ENCODE measurements at places on chromosomes 11 and 22.

GRCh38 chr11:126197277-126197939, 14.0 kb downstream of the RPUSD4 start:
- DNase-seq, result no peak

GRCh38 chr22:43168471-43169309, 17.3 kb downstream of the TSPO start:
- DNase-seq, result no peak

GRCh38 chr11:29261831-29262230, 755.0 kb downstream of the KCNA4 start:
- DNase-seq, result no peak

GRCh38 chr22:33018232-33018864, 39.8 kb downstream of the SYN3 start:
- peak; percentile 49 for DNase-seq

- DNase-seq, result no peak
Observed at GRCh38 chr11:126419801-126420697, 64.6 kb downstream of the ST3GAL4 start.

- DNase-seq, result no peak
Observed at GRCh38 chr11:18495703-18496102, 31.0 kb downstream of the TSG101 start.

DNA sequence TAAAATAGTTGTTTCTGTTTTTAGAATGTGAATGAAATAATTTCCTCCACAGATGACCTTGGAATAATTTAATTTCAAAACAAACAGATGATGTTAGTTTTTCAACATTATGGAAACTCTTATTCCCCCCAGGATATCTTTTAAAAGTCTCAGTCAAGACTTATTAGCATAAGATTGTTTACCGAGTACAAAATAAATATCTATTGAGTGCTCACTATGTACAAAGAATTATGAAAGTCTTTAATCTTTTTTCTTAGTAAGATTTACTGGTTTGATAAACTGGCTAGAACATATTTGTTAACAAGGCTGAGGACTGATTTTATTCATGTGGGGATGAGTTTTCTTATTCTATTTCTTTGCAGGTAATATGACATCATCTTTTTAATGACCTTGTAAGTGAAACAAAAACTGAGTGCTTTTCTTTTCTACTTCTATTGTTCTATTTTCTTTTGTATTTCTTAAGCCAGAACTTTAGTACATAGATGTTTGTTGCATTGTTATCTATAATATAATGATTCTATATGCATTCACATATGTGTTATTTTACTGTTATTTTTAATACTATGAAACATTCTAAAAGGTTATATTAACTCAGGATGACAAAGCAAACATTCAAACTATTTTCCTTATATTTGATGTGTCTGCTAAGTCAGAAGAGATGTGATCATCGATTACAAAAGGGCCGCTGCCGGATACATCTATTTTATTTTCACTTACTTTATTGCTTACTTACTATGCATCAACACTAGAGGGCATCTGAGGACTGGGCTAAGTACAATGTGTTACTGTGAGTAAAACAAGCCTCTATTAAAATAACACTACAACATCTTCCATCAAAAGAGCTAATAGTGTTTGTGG, 111.0 kb upstream of the ARHGAP42 start:
- no peak for DNase-seq

DNA sequence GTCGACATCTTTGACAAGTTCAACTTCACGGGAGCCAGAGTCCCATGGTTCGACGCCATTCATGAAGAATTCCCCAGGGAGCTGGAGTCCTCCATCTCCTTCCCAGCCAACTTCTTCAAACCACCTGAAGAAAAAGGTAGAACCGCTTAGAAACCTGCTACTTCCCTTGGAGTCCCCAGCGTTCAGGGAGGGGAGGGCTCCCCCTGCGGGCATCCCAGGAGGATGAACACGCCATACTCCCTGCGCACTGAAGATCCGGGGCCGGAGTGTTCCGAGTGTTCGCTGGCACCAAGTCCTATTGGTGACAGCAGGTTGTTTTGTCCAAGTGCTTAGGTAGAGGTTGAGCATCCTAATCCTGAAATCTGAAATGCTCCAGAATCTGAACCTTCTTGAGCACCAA, 51.7 kb upstream of the PRODH start:
- DNase-seq, result no peak

- peak; percentile 89 for DNase-seq
Observed at GRCh38 chr11:117985953-117986887, at the start of gene IL10RA. TSS of gene IL10RA (plus strand) at chr11:117986394. CDS start at chr11:117986468, 74 bp downstream.

- no peak for DNase-seq
Observed at GRCh38 chr11:65434057-65434666, 11.6 kb downstream of the NEAT1 start.

DNA sequence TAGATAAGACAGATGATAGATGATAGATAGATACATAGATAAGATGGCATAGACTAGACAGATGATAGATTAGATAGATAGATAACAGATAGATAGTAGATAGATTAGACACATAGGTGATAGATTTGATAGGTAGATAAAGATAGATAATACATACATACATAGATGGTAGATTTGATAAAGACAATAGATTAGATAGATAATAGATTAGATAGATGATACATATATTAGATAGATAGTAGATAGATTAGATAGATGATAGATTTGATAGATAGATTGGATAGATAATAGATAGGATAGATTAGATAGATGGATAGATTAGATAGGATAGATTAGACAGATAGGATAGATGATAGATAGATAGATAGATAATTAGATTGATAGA, 327.6 kb downstream of the BRD1 start:
- no peak for DNase-seq

DNA sequence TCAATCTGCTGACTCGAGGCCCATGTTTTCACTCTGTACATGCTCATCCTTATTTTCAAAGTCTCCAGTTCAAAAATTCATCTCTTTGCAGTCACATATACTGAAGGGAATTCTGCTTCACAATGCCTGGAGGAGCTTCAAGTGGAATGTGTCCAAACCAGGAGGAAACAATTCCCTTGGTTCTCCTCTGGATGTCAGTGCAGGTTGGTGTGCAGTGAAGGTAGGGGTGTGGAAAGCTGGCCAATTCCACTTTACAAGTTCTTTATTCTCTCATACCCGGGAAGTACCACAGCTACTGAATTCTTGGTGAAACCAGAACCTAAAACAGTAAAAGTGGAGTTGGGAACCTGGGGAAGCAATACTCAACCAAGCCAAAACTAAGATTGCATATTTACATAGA, 57.3 kb downstream of the BDNF start:
- DNase-seq, result no peak

DNA sequence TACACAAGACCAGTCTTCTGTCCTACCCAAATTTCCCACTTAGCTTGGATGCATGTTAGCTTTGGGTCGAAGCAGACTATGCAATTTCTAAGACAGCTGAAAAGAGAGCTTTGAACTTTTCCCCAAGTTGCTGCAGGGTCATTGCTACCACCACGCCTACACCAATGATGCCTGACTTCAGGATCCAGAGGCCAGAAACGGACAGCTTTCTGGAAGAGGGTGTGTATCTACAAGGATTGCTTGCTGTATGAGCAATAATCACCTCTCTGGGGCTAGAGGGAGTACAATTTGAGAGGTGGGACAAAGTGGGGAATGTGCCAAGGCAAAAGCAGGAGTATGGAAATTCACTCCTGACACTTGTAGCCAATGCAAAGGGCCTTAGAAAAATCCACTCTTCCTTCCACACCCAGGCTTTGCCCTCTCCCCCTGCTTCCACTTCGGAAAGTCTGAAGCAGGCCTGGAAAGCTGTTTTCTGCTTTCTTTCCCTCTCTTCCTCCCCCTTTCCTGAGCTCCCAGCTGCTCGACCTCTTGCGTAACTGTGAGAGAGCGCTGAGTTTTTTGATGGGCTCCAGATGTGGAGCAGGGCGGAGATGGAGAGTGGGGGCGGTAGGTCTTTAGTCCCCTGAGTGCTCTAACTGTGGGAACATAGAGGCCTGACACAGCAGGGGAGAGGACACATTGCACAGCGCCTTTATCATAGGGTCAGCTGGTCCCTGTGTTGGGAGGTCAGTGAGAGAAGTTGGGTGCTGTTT, 2.1 kb upstream of the PHLDB1 start:
- DNase-seq, result no peak

DNA sequence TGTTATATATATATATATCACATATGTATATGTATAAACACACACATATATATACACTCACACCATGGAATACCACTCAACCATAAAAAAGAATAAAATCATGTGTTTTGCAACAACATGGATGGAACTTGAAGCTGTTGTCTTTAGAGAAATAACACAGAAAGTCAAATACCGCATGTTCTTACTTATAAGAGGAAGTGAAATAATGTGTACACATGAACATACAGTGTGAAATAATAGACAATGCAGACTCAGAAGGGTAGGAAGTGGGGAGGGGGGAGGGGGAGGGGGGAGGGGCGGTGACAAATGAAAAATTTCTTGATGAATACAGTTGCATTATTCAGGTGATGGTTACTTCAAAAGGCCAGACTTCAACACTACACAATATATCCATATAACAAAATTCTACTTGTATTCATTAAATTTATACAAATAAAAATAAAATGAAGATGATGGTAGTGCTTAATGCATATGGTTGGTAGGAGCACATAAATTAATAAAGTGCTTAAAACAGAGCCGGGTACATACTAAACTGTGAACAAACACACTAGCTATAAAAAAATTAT, 5.8 kb upstream of the OR5B2 start:
- DNase-seq, result no peak

DNA sequence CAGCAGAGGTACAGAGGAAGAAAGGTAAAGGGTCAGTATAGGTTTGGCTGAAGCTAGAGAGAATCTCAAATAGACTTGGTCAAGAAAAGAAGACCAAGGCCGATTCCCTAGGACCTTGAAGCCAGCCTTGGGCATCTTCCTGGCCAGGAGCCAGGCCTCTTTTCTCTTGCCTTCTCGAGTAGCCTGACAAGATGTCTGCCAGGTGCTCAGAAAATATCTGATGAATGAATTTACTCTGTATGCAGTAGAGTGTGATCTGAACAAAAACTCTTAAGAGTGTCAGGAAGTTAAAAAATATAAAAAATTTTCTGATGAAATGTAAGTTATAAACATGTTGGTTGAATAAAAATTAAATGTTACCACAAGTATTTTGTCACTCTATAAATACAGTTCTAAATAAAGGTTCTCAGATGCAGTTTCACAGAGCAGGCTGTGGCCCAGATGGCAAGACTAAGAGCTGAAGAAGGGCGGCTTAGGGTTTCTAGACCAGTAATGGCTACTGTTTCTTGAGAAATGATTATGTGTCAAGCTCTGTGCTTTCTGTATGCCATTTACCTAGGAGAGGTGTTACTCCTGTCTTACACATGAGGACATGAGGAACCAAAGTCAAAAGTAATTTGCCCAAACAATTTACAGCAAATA, 98.1 kb downstream of the ATXN10 start:
- DNase-seq, result no peak

DNA sequence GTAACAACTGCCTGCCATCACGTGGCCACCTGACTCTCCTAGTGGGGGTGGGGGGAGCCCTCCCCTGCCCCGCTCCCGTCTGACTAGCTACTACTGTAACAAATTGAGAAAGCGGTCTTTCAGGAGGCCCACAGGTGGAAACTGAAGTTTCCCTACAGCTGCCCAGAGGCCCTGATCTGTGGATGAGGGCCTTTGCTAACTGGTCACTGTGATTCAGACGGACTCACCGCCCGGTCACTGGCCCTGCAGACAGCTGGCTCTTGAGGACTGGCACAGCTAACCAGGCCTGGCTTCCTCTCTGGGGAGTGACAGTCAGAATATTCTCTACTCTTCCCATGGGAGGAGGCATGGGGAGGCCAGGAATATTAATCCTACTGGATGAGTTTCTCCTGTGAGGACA, 116.8 kb downstream of the ARHGAP8 start:
- no peak for DNase-seq

- DNase-seq, result no peak
Observed at GRCh38 chr11:110070176-110070575, 23.0 kb upstream of the ZC3H12C start.

DNA sequence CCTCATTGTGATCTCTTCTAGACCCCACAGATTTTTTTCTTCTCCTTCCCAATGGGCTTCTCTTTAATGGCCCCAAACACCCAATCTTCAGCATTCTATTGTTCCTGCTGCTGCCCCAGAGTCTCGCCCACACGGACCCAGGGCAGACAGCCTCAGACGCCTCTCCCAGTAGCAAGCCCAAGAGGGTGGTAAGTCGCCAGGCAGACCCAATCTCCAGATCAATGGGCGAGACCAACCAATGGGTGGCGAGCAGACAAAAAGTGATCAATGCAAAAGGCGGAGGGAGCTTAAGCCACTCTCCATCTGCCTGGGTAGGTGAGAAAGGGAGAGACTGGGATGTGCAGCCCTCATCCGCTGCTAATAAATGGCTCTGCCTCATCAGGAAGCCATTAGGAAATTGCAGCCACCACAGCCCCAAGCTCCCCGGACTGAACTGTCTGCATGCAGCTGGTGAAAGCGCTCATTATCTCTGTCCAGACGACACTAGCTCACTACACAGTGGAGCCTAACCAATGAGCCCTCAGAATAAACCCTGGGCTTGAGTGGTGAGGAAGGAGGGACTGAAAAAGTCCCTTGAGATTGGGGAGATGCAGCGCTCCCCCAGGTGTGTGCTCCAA, 81.8 kb downstream of the ETS1 start:
- DNase-seq, result no peak

GRCh38 chr11:68012843-68013610, 2.9 kb downstream of the ALDH3B1 start:
- DNase-seq, result no peak

DNA sequence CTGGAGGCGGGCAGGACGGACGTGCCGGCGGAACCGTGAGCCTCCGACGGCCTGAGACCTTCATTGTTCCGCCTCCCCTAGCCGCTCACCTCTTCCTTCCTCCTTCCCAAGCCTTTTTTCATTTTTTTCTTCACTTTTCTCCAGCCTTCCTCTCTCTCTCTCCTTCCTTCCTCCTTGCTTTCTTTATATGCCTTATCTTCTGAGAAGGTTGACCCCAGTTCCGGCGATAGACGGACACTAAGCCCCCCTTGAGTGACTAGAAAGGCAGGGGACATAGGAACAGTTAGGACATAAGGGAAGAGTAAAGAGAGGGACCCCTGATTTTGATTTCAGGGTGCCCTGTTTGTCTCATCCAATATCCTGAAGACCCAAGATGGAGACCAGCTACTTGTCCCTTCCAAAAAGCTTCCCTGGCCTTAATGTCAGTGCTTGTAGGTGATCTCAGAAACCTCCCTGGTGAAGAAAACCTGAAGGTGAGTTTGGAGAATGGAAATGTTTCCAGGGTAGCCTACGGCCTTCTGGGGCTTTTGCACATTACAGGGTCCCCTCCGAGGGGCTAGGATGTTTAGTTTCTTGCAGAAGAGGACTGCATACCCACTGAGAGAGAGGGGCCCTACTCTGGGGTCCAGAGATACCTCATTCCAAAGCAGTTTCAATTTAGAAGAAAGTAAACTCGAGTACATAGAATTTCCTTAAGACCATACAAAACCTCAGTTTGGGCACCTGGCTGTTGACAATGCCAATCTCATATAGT, 3.5 kb downstream of the ADM start:
- DNase-seq, result no peak
